ENCODE measurements at places on chromosomes 1 and 21.

DNA sequence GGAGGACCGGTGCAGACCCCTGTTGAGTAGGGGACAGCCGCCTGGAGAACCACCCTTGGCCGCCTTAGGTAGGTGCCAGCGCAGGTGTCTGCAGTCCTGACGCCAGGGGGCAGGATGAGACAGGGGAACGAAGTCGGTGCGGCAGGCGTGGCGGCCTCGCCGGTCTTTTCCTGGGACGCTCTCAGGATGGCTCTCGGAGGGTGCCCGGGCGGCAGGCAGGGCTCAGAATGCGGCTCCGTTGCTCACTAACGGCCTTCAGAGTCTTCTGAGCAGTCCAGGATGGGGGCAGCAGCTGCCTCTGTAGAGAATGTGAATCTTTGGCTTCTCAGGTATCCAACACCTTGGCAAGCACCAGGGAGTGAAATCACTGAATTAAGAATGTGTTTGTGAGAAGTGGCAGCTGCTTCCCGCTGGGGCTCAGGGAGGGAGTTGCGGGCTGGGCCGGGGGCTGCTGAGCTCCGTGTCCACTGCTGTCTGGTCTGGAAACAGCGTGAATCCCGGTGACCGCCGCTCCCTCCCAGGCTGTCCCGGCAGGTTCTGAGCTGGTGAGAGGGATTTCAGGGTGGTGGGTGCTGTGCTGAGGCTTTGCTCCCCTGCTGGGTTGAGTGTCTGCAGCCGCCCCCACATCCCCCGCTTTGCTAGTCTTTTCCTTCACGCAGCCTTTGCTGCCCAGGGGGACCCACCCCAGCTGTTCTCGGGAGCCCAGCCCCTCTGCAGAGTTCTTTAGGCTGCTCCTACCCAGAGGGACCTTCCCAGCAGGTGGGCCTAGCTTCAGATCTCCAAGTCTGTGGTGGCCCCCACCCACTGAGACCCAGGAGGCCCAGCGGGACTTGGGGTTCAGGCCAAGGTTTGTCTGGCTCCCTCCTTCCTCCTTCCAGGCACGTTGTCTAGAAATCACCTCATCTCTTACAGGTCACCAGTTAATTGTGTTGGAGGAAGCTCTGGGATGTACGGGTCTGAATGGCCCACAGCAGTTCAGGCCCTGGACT, 11.1 kb upstream of the C1orf174 start:
- no peak for DNase-seq

- DNase-seq: no peak
Measured at GRCh38 chr1:25001125-25001915, 71.2 kb upstream of the RUNX3 start.

DNA sequence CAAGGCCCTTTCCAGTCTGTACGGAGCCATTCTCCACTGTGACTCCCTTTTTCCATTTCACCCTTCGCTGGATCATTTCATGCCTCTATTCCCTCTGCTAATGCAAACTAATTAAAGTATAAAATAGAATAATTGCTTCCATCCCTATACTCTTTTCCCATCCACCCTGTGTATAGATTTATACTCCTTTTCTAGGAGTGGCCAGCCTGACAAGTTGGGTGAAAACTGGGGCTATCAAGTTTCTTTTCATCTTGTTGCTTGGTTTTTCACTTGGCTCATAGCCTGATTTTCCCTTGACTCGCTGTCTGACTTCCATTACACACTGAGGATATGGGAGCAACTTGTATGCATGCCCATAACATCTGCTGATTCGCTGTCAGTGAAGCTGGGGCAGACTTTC, 107.0 kb downstream of the PLXNA2 start:
- DNase-seq: no peak

- DNase-seq: no peak
Measured at GRCh38 chr21:20822666-20823065, 175.5 kb upstream of the NCAM2 start.

- no peak for DNase-seq
Measured at GRCh38 chr1:178818416-178818815, 52.5 kb downstream of the ANGPTL1 start.

DNA sequence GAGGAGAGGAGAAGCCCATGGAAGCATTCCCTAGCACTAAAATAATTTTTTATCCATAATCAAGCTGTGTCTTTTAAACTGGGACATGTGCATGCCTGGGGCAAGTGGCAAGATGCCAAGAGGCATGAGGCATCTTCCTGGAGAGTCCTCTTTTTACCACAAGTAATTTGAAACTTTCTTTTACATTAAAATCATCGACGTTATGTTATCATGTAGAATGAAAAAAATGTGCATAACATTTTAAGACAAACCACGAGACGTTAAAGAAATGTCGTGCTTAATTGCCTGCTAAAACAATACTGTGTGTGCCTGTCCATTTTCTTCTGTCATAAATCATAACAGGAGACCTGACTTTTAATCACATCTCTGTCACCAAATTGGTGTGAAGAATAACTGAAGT, 1.5 kb downstream of the STYXL2 start:
- no peak for DNase-seq

- no peak for DNase-seq
Measured at GRCh38 chr1:59592924-59593323, 221.8 kb upstream of the HOOK1 start.

- DNase-seq: no peak
Measured at GRCh38 chr1:87812871-87813577, 484.3 kb downstream of the LMO4 start.

GRCh38 chr1:151773702-151774101, 10.4 kb upstream of the MRPL9 start:
- no peak for DNase-seq

DNA sequence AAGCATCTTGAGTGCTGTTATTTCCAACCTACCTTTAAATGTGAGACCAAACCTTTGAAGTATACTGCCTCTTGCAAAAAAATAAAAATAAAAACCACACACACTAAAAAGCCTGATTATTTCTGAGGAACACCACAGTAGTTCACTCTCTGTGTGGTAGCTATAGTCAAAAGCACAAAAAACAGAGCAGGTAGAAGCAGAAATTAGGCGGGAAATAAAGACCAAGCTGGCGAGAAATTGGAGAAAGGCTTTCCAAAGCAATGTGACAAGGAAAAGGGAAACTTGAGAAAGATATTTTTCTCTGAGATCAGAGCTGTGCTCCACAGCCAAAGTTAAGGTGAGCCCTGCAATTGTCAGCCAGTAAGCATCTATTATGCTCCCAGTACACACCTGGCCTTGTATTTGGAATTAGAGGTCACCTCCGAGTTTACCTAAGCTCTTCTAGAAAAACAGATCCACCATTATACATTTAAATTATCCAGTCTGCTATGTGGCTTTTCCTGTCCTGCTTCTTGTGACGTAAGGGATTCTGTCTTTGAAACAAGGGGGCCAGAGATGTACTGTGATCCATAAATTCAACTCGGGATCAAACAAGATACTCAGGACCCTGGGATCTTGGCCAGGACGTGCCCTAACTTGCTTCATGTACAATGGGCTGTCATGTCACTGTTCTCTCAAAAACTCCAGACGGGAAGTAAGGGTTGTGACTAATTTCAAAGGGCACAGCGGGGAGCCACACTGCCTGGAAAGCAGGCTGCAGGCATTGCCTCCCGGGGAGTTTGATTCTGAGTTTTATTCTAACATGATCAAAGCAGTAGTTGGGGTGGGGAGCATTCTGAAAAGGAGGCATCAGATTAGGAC, 39.8 kb upstream of the RAB4A start:
- no peak for DNase-seq

GRCh38 chr21:45448810-45449657, 44.1 kb downstream of the COL18A1 start:
- no peak for DNase-seq

DNA sequence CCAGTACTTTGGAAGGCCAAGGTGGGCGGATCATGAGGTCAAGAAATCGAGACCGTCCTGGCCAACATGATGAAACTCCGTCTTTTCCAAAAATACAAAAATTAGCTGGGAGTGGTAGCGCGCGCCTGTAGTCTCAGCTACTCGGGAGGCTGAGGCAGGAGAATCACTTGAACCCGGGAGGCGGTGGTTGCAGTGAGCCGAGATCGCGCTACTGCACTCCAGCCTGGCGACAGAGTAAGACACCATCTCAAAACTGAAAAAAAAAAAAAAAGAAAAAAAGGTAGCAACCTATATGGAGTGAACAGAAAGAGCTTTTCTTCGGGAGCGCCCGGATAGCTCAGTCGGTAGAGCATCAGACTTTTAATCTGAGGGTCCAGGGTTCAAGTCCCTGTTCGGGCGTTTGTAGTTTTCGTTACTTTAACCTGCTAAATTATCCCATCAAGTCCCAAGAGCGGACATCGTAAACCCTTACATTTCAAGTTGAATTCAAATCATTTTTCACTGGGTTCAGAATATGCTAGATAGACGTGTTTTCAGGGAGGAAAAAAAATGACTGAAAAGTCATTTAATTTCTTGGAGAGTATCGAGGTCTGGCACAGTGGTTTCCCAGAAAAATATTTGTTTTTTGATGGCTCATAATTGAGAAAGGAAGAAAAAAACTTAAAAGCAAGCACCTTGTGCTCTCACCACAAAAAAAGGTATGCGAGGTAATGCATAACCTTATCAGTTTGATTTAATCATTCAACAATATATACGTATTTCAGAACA, 9.8 kb upstream of the MDM4 start:
- peak; percentile 47 for DNase-seq

GRCh38 chr1:18564676-18565075, 66.0 kb upstream of the PAX7 start:
- no peak for DNase-seq

- DNase-seq: no peak
Measured at GRCh38 chr1:168441745-168442144, 102.1 kb downstream of the XCL2 start.

GRCh38 chr1:241343956-241344355, 13.0 kb downstream of the RGS7 start:
- no peak for DNase-seq

DNA sequence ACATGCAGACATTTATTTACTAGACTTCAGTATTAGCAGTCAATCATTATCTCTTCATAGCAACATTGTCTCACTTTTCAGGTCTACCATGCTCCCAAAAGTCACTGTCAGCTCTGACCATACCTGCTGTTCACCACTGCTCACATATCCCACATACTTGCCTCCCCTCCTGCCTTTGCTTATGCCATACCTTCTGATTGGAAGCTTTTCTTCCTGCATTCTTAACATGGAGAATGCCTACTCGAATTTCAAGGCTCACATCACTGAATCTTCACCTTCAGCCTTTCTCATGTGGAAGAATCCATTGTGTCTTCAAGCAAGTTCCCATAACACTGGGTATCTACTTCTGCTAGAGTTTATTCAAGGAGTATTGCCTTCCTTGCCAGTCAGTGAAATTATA, 135.4 kb downstream of the NTNG1 start:
- no peak for DNase-seq

DNA sequence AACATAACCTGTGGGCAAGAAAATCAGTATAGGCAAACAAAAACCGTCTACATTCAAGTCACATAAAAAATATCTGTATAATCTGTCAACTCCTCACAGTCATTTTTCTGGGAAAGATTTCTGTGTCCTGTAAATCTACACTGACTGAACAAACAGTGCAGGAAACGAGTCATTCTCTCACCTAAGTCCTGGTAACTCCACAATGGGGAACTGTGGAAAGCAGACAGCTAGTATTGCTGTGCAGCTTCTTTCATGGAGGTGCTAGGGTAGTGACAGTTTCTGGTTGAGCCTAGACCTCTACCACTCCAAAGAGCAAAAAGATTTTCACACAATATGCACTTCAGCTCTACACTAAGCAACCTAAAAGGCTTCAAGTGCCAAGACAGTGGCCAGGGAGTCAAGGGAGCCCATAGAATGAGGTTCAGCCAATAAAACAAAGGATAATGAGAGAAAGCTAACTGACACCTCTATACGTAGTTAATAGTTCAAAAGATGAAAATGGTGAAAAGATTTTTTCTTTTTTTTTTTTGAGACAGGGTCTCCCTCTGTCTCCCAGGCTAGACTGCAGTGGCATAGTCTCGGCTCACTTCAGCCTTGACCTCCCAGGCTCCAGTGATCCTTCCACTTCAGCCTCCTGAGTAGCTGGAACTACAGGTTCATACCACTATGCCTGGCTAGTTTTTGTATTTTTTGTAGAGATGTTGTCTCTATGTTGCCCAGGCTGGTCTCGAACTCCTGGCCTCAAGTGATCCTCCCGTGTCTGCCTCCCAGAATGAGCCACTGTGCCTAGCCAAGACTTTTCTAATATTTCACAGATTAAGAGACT, 5.5 kb downstream of the PTP4A2 start:
- no peak for DNase-seq

All from C1 segment of cervical spinal cord (tissue), 14 donors.